Activated T-helper 2 cell treated with anti-CD3 and anti-CD28 coated beads, Interferon-gamma antibody, Interleukin-2, Interleukin-4, amounts not matched to agents 10 μg/mL and 5 μg/mL and 100 μg/mL, durations not matched to agents 14 hours and 24 hours and 36 hours (primary cell): ENCODE measurements at places on chromosomes 3 and 15.

GRCh38 chr3:28328188-28329151, 20.1 kb upstream of the ZCWPW2 start:
- DNase-seq = no peak

DNA sequence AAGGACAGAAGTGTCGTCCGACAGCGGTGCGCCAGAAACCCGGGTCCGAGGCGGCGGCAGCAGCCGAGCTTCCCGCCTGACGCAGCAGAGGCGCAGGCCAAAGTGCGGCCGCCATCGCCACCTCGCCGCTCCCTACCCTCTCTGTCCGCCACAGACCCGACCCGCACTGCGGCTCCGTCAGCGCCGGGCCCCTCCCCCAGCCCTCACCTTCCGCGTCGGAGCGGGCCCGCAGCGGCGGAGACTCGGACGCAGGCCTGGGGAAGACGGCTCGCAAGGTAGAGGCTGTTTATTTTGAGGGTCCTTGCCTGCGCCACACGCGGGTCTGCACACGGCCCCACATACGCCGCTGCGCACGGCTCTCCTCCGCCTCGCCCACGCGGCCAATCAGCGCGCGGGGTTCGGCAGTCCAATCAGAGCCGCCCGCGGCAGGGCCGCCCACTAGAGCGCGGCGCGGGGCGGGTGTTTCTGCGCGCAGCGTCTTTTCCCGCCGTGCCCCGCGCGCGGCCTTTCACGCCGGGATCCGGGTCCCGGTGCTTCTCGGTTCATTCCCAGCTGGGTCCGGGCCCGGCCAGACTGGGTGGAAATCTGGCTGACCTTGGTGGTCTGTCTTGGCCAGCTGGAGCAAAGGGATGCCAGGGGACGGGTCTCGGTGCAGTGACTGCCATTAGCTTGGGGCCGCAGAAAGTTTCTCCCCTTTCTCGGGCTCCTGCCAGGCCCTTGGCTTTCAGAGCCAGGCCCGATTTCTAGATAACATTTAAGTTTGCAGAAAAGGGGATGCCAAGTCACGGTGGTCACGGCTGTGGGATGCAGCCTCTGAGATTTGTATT, at the start of gene CNBP:
CNBP (minus strand) TSS at position 328 of the 827 bp plus-strand sequence. CDS start 12,139 bp downstream, outside the sequence.
- DNase-seq = peak; percentile 91

DNA sequence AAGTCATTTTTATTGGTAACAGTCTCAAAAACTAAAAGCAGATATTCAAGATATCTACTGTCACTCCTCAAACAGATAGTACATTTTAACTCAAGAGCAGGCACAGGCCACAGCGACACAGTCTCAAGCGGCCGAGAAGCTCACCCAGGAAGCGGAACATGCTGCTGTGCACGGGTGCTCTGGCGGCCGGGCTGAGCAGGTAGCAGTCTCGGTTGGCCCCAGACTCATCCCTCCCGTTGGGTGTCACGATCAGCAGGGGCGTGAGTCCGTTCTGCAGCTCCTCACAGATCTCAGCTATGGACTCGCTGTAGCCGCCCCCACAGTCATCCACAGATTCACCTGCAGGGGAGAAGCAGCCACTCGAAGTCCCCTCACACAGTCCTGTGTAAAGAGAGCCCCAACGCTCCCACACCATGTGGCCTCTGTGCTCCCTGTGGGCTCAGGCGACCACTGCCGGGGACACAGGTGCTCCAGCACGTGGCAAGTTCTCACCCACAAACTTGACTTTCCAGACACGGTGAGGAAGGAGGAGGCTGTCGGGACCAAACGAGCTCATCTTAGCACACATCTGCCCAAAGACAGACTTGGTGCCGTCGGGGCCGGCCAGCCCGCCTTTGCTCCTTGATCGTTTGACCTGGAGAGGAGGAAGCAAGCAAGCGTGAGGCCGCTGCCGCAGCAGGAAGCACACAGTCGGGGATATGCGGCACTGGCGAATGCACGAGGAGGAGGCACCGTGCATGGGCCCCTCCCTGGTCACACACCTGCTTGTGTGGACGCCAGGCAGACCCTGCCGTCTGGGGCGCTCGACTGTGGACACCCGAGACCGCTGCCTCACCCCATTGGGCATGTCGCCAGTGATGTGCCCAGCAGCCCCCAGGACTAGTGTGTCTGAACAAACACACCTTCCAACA, 17.7 kb upstream of the OCA2 start:
- no peak for DNase-seq

DNA sequence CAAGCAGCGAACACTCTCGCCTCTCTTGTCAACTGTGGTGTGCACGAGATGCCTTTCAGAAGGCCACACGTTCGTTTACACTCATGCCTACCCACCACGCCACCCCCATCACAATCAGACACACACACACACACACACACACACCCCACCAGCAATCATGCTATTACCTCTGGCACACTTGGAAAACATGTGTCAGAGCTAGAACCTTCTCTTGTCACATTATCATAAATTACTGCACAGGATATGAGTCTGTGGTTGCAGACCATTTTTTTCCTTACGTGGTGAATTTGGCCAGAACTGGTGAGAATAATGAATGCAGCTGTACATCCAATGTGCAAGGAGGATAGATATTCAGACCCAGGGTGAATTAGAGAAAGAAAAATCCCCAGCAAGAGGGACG, 52.4 kb downstream of the TRIM69 start:
- DNase-seq = peak; percentile 22

DNA sequence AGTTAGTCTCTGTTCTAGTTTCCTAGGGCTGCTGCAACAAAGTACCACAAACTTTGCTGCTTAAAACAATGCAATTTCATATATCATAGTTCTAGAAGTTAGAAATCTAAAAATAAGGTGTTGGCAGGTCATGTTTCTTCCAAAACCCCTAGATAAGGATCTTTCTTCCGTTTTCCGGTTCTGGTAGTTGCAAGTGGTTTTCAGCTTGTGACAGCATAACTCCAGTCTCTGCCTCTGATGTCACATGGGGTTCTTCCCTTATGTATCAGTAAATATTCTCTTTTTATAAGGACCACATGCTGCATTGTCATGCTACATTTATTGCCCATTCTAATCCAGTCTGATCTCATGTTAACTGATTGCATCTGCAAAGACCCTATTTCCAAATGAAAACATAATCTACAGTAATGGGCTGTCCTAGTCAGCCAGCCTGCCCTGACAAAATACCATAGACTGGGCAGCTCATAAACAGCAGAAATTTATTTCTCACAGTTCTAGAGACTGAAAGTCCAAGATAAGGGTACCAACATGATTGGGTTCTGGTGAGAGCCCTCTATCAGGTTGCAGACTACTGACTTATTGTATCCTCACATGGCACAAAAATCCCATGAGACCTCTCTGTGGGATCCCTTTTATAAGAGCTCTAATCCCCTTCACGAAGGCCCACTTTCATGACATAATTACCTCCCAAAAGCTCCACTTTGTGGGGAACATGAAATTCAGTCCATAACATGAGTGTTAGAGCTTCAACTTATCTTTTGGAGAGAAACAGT, 642.0 kb upstream of the NAALADL2 start:
- DNase-seq = no peak

- no peak for DNase-seq
Measured at GRCh38 chr15:71730277-71731144, 79.8 kb upstream of the NR2E3 start.

DNA sequence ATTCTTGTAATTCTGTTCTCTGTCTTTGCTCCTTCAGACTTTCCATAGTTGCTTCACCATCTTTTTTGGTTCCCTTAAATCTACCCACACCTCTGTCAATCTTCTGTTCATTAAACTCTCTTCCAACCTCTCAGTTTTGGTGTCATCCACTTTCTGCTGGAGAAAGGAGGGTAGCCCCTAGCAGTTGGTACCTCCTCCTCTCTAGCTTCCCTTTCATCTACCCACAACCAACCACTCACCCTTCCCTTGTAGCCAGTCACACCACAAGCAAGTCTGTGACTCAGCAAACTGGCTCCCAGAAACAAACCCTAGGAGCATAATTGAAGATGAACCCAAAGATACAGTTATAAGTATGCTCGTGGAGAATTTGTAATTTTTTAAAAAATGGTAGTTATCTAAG, 318.6 kb downstream of the FHIT start:
- DNase-seq = no peak

DNA sequence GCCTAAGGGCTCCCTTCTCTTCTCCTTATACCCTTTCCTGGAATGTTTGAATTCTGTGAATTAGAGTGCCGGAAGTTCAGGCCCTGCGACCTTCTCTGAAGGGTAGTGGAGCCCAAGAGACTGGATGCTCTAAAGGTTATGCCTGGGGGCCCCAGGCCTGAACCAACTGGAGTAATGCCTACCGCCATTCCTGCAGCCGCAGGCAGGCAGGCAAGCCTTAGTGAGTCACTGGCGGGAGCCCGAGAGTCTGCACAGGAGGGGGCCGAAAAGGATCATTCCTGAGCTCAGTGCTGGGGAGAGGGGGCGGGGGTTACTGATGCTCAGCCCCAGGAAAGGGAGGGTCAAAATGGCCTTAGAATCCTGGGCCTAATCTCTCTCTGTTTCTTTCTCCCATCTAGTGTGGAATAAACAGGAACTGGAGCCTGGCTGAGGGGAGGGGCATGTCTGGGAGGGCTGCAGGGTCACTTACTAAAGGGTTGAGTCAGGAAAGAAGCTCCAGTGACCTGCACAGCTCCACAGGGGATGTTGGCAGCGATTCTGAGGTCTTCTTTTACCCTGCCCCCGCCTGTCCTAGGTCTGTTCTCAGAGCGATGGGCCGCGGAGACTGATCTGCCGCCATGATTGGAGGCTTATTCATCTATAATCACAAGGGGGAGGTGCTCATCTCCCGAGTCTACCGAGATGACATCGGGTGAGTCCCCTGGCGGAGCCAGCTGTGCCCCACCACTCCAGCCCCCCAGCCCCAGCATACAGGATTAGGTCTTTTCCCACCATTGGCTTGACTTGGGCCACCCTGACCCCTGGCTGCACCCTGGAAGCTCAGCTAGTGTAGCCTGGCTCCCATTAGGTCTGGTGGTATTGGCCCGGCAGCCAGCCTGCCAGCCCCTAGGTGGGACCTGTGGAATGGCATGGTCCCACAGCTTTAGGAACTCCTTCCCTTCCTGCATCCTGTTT, 2.0 kb downstream of the AP2M1 start:
- no peak for DNase-seq

DNA sequence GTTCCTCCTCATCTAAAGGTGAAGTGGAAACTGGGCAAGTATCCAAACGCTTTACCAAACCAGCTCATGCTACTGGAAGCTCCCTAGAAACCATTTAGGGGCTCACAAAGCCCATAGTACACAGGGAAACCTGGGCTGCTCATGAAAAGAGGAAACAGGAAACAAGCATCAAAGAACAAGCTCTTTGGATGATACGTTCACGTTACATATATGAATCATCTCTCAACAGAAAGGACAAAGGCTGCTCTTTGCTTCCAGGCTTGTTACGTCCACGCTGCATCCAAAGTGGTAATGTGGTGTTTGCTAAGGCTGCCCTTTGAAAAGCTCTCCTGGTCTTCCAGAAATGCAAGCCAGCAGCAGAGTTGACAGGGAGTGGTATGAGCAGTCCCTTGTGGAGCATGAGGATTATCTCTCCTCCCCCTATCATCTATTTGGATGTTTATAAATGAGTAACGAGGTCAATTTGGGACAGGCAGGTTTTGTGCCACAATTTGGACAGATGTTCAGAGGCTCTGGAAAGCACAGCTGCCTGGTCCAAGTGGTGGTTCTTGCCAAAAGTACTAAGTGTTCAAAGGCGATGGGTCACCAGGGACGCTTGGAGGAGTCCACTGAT, 98.0 kb upstream of the RORA start:
- DNase-seq = no peak

DNA sequence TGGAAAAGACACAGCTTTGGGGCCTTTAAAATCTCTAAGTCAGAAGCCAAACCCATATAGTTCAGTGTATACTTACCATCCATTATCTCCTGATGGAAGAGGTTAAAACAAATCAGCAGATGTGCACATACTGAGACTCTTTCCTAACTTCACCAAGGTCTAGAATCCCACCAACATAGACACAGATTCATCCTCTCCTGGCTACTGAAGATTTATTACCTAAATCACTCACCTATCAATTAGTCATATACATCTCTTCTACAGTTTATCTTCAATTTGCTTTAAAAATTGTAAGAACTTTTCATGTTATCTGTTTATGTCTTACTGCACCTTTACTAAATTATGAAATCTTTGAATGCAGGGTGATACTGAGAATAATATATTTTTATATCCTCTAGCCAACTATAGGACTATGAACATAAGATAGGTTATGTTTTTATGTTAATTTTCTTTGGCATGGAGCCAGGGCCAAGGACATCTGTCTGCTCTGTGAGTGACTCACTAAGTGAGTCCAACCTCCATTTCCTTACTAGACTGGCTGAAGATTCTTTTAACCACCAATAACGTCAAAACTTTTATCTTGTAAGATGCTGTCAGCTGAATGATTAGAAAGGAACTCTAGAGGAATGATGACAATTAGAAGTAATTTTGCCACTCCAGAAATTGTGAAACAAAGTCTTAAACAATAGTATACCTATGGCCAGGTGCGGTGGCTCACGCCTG, 397.6 kb downstream of the FOXP1 start:
- no peak for DNase-seq
